Stimulated activated CD4-positive, alpha-beta T cell treated with anti-CD3 and anti-CD28 coated beads, Interleukin-12 subunit alpha, Interleukin-12 subunit beta, amount 100 ng/mL, for 4 hours (primary cell): ENCODE measurements at places on chromosomes 6 and 20.

DNA sequence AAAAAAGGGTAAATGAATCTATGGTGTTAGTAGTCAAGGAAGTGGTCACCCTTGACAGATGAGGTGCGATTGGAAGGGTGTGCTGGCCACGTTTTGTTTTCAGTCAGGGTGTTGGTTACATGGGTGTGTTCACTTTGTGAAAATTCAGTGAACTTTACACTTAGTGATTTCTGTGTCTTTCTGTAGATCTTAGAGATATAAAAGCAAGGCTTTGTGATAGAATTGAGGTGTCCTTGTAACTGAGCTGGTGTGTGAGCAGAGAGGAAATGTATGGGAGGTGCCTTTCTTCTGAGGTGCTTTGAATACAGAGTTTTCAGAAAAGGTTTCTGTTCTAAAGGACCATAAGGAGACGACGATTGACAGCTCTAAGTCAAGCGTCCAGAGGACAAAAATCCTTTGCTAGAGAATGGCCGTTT is 90.5 kb downstream of the SAMD3 start:
- DNase-seq: no peak

DNA sequence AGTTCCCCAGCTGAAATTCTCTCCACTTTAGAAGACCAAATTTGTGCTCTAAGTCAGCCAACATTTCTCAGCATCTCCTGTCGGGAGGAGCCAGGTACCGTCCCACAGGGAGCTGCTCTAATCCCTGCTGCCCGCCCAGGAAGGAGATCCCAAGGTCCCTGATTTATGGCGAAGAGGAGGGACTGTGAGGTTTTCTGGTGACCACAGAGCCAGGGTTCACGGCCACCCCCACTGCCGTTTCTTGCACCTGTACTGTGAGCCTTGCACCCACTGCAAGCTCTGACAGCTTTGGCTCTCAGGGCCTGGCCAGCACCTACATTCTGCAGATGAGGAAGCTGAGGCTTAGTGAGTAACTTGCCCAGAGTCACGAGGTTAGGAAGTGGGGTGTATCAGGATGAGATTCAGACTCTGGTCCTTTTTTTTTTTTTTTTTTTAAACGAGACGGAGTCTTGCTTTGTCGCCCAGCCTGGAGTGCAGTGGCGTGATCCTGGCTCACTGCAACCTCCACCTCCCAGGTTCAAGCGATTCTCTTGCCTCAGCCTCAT is 34.9 kb downstream of the FOXC1 start:
- DNase-seq: no peak

DNA sequence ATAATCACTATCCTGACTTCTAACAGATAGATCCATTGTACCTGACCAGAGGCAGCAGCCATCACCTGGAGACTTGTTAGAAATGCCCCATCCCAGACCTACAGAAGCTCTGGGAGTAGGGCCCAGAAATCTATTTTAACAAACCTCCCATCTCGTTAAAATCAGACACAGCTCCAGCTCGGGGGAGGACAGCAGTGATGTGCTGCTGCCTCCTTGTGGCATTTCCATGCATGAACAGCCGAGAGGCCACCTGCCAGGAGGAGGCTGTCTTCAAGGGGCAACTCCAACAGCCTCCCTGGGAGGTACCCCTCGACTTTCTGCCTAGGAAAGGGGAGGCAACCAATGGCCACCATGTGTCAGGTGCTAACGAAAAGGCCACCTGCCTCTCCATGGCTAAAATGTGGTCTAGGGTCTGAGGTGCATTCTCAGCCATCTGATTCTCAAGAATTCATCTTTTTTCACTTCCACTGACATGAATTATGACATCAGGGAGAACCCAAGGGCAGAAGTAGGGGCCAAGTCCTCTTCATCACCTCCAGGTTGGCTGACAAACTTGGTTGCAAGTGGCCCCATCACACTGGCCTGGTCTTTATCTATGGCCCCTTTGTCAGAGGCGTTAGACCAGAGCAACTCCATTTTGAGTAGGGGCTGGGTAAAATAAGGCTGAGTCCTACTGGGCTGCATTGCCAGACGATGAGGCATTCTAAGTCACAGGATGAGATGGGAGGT is 12.2 kb upstream of the KCNK15 start:
- peak; percentile 51 for DNase-seq

GRCh38 chr6:34084591-34085290 is 61.1 kb downstream of the GRM4 start:
- no peak for DNase-seq

GRCh38 chr6:111795558-111795957 is 77.7 kb downstream of the FYN start:
- DNase-seq: no peak

GRCh38 chr6:138977646-138978167 is 10.3 kb downstream of the REPS1 start:
- DNase-seq: no peak

GRCh38 chr20:19603376-19603750 is 154.7 kb upstream of the RIN2 start:
- DNase-seq: no peak

DNA sequence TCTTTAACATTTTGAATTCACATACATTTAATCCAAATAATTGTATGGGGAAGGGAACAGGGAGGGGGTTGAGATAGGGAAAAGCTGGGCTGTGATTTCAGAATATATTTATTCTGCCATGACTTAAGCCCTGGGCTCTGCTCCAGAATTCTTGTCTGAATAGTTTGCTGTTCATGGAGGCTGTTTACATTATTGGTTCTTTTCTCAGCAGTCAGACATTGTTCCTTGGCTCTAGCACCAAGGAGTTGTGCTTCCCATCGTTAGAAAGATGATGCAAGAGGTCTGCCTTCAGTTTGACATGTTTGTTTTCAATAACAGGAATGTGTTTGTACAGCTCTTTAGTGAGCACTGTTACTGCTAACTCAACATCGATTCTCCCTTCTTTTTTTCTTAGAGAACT is 198.8 kb upstream of the CDYL start:
- no peak for DNase-seq

DNA sequence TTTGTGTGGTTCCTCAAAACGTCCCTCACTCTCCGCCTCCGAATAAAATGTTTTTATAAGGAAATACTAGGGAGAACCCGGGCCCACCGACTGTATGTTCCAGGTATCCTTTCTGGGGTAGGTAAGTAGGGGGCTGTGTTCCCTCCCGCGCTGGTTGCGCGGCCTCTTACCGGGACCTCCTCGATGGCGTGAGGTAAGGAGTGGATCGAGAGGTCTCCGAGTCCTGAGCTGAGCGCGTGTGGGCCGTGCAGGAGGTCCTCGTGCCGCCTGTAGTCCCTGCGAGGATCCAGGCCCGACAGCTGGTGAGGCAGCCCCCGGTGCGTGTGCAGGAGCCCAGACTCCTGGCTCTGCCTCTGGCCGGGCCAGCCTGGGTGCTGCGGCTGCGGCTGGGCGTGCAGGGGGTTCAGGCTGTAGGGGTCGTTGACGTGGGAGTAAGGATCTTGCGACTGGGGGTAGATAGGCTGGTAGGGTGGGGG is 5.1 kb downstream of the TFAP2A start:
- DNase-seq: no peak

DNA sequence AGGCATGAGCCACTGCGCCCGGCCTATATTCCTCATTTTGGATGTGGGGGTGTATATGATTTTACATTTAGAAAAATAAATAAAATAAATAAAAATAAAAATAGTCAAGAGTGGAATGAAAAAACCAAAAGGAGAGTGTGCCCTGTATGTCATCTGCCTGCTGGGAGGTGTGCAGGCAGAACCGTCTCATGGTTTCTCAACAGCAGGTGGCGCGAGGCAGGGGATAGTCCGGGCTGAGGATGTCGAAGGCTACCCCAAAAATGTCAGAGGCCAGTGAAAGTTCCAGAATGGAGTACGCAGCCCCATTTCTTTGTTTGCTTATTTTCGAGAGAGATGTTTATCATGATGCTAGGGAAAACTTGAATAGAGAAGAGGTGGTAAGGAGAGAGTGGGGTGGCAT is 16.4 kb upstream of the KIF16B start:
- DNase-seq: no peak

- DNase-seq: no peak
Measured at GRCh38 chr6:161227004-161227960, 46.6 kb downstream of the AGPAT4 start.

DNA sequence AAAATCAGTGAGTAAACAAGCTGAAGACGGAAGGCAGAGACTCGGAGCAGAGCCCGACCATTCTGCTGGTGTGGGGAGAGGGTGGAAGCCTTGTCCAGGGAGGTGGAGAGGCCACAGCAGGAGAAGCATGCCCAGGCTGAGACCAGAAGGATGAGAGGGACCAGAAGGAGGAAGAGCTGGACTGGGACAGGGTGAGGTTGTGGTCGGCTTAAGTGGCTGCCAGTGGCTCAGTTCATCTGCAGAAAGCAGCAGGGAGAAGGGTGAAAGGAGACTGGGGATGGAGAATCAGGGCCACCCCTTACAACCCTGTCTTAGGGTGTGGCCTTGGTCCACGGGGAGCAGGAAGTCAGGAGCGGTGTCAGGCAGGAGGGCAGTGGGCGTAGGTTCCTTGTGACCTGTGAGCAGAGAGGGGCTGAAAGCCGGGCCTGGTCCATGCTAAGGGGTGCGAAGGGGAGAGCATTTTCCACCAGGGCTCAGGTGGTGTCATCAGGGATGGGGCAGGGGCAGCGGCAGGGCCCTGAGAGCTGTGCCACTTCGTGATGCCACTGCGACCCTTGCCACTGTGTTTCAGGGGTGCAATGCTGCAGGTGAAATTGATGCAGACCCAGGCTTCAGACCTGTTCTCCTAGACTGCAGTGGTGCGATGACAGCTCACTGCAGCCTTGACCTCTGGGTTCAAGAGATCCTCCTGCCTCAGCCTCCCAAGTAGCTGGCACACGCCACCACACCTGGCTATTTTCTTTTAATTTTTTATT is 81.1 kb downstream of the TTLL2 start:
- DNase-seq: no peak

GRCh38 chr6:34648806-34649205 is 47.8 kb downstream of the ILRUN start:
- no peak for DNase-seq

GRCh38 chr6:157614026-157614568 is 208.9 kb upstream of the SNX9 start:
- DNase-seq: no peak

GRCh38 chr6:143549221-143549948 is 37.9 kb upstream of the FUCA2 start:
- DNase-seq: no peak

- DNase-seq: no peak
Measured at GRCh38 chr6:166223079-166223478, 55.4 kb upstream of the TBXT start.

DNA sequence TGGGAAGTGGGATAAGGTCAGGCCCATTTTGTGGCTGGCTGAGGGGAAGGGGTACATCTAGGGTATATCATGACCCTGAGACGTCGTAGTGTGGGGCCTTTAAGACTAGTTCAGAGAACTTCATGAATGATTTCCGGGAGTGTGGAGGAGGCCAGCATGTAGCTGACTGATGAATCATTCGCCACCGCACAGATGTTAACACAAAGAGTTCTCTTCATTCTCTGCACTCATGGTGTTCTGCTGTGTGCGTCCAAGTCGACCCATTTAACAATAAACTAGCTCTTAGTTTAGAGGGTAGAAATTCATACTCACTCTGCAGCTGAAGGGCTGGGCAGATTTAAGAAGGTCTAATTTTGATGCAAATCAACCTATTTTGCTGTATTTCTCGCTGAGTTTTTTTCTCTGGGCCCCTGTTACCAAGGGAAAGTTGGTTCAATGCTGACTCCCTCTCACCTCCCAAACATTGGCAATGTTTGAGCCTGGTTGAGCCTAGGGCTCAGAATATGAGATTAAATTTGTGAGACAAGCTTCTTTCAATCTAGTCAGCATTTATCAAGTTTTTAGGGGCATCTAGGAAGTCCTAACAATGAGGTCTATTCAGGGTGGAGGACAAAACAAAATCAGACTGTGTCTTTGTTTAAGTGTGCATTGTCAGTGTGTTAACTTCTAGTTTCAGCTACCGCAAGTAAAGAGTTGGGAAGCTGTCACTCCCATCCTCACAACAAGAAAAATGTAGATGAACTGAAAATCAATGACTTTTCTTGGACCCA is 106.8 kb upstream of the CBLN4 start:
- DNase-seq: no peak

- no peak for DNase-seq
Measured at GRCh38 chr20:36091561-36092397, 62.8 kb upstream of the EPB41L1 start.

GRCh38 chr6:32716396-32716795 is 24.8 kb upstream of the HLA-DQA2 start:
- DNase-seq: no peak

DNA sequence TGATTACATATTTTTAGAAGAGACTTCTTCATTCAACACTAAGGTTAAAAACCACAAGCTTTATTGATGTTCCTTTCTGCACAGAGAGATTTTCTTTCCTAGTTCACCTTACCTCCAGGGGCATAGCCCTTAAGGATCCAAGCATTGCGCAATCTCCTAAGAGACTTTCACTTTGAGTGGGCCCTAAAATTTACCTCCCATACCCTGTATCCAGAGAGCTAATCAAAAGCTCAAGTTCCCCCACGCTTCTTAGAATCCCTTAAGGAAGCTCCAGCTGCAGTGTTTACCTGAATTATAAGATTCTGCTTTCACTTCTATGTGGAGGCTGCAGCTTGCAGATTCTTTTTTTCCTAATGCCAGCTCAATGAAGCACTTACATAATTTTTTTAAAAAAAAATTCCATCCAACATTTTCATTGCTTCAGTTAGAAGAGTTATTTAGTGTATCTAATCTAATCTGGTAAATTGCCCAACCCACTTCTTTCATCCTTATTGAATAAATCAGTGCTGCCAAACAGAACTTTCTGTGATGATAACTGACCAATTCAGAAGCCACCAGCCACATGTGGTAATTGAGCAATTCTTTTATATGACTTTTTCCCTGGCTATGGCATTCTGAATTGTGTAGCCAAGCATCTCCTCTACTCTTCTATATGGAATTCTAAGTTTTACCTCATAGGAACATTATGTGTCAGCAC is 24.6 kb upstream of the SPTLC3 start:
- DNase-seq: no peak

- DNase-seq: no peak
Measured at GRCh38 chr6:123226398-123226797, 230.4 kb downstream of the CLVS2 start.

DNA sequence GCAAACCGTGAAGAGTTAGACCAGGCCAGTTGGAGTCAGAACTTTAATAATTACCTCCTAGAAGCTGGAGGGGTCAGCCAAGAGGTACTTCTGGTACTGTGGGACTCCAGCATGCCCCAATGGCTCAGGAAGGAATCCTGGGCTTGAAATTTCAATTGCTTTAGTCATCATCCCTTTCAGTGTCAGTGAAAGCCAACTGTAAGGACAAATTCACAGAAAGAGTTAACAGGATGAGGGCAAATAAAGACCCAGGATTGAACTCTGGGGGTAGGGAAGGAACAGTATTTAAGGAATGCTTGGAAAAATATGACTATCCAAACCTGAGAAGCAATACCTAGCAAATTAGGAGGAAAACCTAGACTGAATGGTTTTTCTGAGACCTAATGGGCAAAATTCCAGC is 735.1 kb upstream of the MARCKS start:
- no peak for DNase-seq

- no peak for DNase-seq
Measured at GRCh38 chr20:58028123-58028522, 200.3 kb downstream of the ANKRD60 start.
